NCI-H524 (cell line): ENCODE measurements at places on chromosomes 1 and 21.

DNA sequence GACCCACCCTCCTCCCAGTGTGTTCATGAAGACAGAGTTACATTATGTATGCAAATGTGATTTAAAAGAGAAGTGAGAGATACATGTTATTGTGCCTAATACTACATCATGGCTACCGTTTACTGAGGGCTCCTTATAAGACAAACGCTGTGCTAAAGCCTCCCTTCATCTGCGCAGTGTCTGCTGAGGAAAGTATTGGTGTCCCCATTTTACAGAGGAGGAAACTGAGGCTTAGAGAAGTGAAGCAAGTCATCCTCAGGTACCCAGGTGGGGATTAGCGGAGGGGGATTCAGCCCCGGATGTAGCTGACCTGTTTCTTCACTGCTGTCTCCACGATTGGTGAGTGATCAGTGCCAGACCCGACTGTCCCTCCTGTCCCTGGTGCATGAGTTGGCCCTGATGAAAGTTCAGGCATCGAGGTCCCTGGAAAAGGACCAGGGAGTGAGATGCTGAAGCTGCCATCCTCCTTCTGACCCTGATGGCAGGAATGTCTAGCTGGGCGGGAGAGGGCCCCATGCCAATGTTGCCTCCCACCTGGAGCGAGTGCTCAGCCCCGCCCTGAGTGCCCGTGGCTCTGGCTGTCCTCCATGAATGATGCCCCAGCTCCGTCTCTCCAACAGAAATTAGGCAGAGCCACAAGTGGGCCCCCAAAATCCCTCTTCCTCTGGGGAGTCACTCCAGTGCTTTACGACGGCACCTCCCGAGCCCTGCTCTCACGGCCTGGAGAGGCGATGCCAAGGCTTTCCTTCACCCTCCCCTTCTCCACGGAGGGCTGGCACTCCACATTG lies 204.7 kb downstream of the KAZN start:
- no peak for DNase-seq

DNA sequence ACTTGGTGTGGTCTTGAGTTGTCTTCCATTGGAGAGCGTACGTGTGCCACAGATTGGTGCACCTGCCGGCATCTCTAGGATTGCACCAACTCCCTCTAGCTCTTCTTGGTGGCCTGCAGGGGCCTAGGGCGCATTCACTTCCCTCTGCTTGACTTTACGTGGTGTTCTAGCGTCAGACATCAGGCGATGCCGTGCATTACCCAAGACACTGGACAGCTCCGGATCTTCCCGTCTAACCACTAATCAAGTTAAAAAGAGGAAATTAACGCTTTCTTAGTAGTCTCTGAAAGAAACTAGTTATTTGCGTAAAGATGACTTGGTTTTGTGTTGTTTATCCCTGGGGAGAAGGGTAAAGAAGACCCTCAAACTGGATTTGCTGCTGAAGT lies 510 bp upstream of the IL10RB start:
- DNase-seq: no peak

DNA sequence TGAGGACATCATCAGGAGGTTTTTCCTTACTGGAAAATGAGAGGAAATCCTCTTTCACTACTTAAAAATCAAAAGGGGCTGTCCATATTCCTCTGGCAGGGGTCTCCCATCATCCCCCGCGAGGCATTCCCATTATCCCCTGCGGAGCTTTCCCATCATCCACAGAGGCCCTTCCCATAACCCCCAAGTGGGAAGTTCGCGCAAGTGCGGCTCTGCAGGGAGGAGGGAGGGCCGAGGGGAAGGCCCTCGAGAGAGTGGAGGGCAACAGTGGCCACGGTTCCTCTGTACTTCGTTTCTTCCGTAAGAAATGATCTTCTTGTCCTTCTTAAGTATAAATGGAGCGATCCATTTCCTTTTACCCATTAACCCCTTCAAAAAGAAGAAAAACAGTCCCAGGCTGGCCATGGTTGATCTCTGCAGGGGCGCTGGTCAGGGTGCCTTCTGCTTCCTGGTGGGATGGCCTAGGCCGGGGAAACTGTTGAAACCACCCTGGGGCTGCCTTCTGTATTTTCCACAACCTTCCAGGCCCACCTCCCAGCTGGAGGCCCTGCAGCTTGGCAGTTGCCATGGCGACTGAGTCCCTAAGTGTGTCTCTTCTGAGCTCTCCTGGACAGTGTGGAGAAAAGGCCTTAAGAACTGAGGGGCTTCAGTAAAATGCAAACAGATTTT lies 3.6 kb upstream of the RSPH1 start:
- peak; percentile 61 for DNase-seq

DNA sequence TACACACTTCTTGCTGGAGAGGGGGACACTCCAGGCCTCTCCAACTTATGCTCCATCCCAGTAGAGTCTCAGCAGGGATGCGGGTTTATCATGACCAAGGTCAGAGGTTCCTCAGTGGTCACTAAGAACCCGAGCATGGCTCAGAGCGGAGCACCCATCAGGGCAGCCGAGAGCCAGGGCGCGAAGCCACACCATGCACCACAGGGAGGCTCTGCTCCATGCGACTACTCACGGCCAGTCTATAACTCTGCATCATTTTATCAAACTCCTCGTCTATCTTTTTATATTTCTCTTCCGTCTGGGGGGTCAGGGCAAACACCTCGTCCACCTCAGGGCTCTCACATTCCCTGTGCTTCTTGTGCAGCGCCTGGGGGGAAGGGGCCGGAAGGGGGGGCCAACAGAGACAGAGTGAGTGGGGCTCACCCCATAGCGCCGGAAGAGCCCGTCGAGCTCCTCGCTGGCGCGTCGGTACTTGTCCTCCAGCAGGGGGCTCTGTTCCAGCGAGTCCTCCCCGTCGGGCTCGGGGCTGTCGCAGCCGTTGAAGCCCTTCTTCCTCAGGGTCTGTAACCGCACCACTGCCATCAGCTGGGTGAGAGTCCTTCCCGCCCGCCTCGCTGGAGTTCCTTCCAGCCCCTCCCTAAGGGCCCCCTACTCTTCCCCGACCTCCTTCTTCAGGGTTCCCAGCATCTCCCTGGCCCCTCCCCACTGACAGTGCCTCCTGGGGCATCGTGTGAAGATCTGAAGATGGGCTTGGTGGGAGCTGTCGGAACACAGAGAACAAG lies 20.0 kb downstream of the MEF2D start:
- no peak for DNase-seq

DNA sequence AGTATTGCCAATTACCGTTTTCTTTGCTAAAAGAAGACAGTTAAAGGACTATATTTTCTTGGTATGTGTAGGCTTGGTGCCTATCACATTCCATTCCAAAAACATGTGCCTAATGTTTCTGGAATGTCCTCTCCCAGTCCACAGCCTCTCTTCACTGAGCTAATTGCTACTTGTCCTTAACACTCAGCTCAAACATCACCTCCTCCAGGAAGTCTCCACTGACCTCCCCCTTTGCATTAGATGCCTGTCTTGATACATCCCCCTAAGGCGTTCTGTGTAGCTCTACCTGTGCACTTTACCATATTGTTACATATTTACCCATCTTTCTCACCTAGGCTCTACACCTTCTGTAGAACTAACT lies 195.6 kb upstream of the CAMK1G start:
- no peak for DNase-seq

DNA sequence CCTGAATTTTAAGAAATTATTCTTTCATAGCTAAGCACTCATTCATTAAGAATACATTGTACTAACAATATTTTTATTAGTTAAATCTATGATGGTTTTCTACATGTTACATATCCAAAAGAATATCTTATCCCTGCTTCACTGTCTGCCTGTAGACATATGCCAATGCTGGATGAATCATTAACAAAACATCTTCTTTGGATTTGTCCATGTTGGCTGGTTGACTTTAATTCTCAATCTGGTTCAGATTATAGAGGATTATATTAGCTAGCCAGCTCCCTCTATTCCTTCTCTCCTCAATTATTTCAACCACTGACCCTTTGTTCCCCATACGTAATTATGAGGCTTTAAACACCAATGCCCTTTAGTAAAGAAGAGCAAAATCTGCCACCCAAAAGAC lies 138.9 kb upstream of the DMRTA2 start:
- DNase-seq: no peak

GRCh38 chr1:21705303-21705980 lies 36.3 kb upstream of the RAP1GAP start:
- DNase-seq: no peak

GRCh38 chr1:42940851-42941639 lies 17.6 kb downstream of the SLC2A1 start:
- no peak for DNase-seq

DNA sequence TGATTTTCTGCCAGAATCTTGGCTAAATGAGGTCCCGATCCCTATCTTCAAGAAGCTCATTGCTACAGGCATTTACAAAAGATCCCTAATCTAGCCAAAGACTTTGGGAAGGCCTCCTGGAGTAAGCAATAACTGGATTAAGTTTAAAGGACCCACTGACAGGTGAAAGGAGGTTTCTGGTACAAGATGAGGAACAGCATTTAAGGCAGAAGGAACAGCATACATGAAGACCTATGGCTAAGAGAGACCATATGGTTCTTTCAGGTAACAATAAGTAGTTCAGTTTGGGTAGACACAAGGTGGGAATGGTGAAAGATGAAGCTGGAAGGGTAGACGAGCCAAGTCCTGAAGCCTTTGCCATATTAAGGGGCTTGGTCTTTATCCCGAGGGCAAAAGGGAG lies 27.8 kb downstream of the SHISAL2A start:
- DNase-seq: no peak

DNA sequence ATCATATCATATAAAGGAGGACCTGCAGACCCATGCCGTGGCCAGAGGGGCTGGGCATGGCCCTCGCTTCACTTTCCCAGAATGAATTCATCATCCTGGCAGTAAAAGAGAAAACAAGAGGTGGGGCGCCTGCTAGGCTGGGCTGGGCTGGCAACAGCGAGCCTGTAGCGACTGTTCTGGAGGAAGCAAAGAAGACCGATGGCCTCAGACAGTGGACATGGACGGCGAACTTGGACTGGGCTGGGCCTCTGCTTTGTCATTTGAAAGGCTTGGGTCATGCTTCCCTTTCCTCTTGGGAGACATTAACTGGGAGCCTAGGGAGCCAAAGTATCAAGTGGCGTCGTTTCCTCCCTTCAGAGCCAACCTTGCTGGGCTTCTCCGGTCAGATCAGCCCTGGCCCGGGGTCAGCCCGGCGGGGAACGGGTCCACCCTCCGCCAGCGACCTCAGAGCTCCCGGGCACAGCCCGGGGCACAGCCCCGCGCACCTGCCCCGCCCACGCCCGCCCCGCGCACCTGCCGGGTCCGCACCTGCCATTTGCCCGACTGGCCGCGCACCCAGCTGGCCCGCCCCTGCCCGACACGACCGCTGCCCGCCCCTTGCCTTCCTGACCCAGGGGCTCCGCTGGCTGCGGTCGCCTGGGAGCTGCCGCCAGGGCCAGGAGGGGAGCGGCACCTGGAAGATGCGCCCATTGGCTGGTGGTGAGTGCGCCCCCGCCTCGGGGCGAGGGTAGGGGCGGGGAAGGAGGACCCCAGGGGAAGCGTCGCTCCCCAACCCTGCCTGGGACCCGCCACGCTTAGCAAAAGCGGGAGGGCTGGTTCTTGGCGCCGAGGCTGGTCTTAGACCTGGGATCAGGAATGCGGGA lies at the start of gene FAM3B:
Gene FAM3B (plus strand): TSS at position 602 of the 863 bp plus-strand sequence. CDS start 79 bp downstream, at position 681.
- DNase-seq: no peak

GRCh38 chr1:221543529-221544120 lies 198.3 kb downstream of the DUSP10 start:
- DNase-seq: no peak

GRCh38 chr1:220318673-220319072 lies 46.4 kb upstream of the RAB3GAP2 start:
- DNase-seq: no peak
